ENCODE measurements at places on chromosomes 16 and 17. TPM values are rescaled to one million over a fixed set of nuclear protein-coding genes. Genes with fewer than 3 reads are reported as not detected.
A peak's percentile ranks its signal among the peaks of the same experiment; 100 is the strongest.

DNA sequence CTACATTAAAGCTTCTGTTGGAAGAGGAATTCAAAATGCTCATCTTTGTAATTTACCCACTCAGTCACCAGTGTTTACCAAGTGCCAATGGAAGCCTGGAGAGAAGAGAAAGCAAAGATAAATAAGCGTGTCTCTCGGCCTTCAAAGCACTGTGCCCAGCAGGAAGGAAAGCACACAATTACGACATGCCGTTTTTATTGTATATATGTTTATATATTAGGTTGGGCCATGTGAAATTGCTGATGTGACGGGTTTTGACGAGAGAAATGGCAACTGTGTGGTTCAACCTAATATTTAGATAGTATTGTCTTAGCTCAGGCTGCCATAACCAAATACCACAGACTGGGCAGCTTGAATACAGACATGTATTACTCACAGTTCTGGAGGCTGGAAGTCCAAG lies 79.3 kb upstream of the HSBP1 start:
- H3K4me1 ChIP-seq: peaks cover 4% of the 10 kb centered on the region
- no peak overlapping the region for H3K4me3 ChIP-seq
- no peak for DNase-seq

DNA sequence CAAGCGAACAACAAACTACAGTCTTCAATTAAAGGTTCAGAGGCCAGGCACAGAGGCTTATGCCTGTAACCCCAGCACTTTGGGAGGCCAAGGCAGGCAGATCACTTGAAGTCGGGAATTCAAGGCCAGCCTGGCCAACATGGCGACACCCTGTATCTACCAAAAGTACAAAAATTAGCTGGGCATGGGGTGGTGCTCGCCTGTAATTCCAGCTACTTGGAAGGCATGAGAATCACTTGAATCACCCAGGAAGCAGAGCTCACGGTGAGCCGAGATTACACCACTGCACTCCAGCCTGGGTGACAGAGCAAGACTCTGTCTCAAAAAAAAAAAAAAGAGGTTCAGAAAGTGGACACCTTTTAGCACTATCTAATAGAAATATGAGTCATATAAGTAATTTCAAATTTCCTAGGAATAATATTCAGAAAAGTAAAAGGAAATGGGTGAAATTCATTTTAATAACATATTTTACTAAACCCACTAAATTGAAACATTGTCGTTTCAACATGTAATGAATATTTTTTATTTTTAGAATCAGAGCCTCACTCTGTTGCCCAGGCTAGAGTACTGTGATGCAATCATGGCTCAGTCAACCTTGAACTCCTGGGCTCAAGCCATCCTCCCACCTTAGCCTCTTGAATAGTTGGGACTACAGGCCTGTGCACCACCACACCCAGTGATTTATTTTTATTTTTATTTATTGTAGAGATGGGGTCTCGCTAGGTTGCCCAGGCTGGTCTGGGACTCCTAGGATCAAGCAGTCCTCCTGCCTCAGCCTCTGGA lies 15.2 kb upstream of the MARCHF10 start:
- H3K27me3 ChIP-seq: no peaks in the 10 kb centered on the region
- no peak overlapping the region for H3K4me3 ChIP-seq
- H3K36me3 ChIP-seq: no peaks in the 10 kb centered on the region
- peaks cover 55% of the 10 kb centered on the region for H3K4me1 ChIP-seq
- no peak for DNase-seq

DNA sequence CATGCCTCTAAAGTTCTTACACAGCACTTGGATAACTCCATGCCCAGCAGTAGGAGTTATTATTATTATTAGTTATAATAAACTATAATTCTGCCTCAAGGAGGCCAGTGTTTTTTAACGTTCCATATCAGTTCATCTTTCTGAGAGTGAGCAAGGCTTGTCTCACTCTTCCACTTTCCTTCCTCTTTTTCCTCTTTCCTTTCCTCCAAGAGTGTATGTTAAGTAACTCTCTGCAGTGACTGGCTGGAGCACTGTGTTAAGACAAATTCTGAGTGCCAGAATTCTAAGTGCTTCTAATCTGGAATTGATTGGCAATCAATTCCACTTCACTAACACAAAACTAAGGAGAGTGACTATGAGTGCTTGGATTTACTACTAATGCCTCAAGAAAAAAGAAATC lies 16.4 kb downstream of the CLEC19A start:
- no peak overlapping the region for H3K27ac ChIP-seq
- H3K4me3 ChIP-seq: no peak overlapping the region
- no peaks in the 10 kb centered on the region for H3K36me3 ChIP-seq
- DNase-seq: no peak
- H3K27me3 ChIP-seq: peaks cover 12% of the 10 kb centered on the region

DNA sequence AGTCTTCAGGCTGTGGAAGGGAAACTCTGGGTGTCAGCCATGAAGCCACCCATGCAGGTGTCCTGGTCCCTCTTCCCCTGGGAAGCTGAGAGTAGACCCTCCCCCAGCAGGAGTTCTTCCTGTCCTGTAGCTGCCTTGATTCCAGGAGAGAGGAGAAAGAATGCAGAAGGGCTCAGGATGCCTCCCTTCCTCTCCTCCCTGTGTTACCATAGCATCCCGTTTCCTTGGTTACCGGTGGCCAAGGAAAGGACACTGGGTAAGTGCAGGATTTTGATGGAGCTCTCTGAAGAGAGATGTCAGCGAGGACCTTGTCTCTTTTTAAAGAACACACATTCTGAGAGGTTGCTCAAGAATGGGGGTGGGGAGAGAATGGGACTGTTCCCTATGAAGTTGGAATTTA lies 304.1 kb upstream of the N4BP1 start:
- H3K27ac ChIP-seq: no peak overlapping the region
- no peaks in the 10 kb centered on the region for H3K4me1 ChIP-seq
- no peaks in the 10 kb centered on the region for H3K36me3 ChIP-seq
- no peak overlapping the region for H3K4me3 ChIP-seq
- DNase-seq: no peak
- peaks cover 7% of the 10 kb centered on the region for H3K27me3 ChIP-seq

- no peak overlapping the region for H3K27ac ChIP-seq
- H3K4me3 ChIP-seq: no peak overlapping the region
- DNase-seq: no peak
- no peaks in the 10 kb centered on the region for H3K4me1 ChIP-seq
- peaks cover 19% of the 10 kb centered on the region for H3K27me3 ChIP-seq
- H3K36me3 ChIP-seq: no peaks in the 10 kb centered on the region
Observed at GRCh38 chr16:51409001-51409675, 258.1 kb upstream of the SALL1 start.

DNA sequence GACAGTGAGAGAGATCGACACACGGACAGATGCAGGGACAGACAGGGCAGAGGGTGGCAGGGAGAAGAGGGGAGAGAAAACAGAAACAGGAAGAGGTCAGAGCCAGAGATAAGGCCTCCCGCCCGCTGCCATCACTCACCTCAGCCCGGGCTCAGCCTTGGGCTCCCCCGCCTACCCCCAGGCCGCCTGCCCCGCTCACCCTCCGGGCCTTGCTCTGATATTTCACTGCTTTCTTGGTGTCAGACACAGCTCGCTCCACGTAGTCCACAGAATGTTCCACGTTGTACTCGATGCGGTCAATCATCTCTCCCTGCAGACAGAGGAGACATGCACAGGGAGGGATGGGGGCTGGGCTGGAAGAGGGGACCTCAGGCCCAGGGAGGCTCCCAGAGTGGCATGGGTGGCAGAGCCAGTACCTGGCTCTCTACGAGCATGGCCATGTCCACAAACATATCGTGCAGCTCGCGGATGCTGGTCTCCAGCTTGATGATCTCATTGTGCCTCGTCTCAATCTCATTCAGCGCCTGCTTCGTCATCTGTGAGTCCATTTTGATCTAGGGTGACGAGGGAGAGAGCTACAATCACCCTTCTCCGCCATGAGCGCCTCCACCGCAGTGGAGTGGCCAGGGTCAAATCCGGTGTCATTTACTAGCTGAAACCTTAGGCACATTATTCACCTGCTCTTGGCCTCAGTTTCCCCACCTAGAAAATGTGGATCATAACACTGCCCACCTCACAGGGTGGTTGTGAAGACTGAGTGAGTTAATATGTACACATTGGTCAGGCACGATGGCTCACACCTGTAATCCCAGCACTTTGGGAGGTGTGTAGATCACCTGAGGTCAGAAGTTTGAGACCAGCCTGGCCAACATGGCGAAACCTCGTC lies 8.2 kb downstream of the HSD3B7 start:
- H3K27me3 ChIP-seq: peaks cover 23% of the 10 kb centered on the region
- H3K27ac ChIP-seq: no peak overlapping the region
- no peak overlapping the region for H3K4me3 ChIP-seq

GRCh38 chr17:76492123-76492988 lies 8.9 kb downstream of the RHBDF2 start:
- DNase-seq: no peak
- peaks cover 1% of the 10 kb centered on the region for H3K36me3 ChIP-seq
- H3K4me3 ChIP-seq: no peak overlapping the region
- no peak overlapping the region for H3K27ac ChIP-seq
- peaks cover 16% of the 10 kb centered on the region for H3K4me1 ChIP-seq
- H3K27me3 ChIP-seq: peaks cover 3% of the 10 kb centered on the region

DNA sequence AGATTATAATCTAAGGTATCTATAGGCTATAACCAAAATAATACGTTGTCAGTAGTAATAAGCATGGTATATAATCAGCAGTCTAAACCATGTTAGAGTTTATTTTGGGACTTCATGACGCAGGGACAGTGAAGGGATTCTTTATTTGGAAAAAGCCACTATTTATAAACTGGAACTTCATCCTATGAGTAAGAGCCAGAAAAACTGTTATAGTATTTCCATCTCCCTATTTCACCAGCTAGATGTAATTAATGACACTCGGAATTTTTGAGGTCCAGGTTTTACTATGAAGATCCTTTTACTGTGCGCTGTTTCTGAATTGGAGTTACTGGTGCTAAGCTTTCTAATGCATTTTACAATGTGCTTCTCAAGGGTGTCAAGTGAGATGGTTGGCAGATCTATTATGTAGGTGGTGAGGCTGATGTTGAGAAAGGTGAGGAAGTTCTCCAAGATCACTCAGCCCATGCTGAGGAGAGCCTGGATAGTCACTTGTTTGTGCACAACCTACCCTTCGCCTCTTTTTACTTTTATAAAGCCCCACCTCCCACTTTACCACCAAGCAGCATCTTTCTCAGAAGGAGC lies 149.3 kb downstream of the MSI2 start:
- peaks cover 61% of the 10 kb centered on the region for H3K4me1 ChIP-seq
- no peak for DNase-seq

DNA sequence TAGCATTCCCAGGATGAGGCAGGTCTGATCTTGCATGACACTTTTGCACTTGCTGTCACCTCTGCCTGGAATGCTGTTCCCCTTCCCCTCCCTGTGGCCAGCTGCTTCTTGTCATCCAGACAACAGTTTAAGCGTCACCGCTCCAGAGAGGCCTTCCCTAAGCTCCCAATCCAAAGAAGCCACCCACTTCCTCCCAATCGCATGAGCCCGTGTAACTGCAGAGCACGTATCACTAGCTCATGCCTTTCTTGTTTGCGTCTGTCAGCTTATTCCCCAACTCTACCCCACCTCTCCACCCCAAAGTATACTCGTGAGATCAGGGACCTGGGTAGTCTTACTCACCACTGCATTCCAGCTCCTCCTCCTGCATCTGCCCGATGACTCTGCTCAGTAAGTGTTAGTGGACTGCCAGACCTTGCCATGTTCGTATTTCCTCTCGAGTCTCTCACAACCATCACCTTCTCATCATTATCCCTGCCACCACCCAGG lies 92.8 kb downstream of the GAS7 start:
- DNase-seq: no peak
- peak overlapping the region; percentile 9 for H3K4me3 ChIP-seq
- no peaks in the 10 kb centered on the region for H3K27me3 ChIP-seq
- H3K27ac ChIP-seq: peak overlapping the region; percentile 95
- no peaks in the 10 kb centered on the region for H3K36me3 ChIP-seq

DNA sequence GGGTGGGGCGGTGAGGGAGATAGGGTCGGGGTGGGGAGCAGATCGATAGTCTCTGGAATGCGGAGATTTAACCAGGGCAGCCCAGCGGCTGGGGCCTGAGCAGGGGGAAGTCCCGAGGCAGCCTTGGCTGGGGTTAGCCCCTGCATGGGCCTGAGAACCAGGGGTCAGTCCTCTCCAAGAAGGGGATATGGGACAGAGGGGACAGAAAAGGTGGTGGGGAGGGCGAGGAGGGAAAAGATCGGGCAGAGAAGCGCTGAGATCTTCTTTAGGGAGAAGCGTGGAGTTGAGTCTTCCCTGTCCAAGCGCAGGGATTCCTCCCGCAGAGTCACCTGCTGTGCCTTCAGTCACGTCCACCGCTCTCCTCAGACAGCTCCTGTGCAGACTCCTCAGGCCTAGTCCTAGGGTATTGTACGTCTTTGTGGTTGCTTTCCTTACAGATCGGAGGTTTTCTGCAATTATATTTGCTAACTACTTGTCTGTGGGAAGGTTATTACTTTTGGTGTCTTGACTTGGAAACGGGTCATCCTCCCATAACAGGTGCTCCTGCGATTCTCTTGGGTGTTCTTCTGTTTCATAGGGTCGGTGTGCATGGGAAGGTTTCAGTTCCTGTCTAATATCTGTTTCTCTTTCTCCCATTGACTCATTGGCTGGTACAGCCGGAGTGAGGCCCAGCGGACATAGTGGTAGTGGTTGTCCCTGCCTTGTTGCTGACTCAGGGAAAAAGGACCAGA lies 952 bp downstream of the CD300A start:
- no peak for DNase-seq
- no peaks in the 10 kb centered on the region for H3K4me1 ChIP-seq
- no peak overlapping the region for H3K27ac ChIP-seq
- H3K27me3 ChIP-seq: peaks cover 29% of the 10 kb centered on the region
- H3K36me3 ChIP-seq: no peaks in the 10 kb centered on the region

GRCh38 chr16:50246299-50247122 lies 19.8 kb upstream of the ADCY7 start:
- no peak overlapping the region for H3K27ac ChIP-seq
- peaks cover 5% of the 10 kb centered on the region for H3K27me3 ChIP-seq
- H3K4me1 ChIP-seq: peaks cover 11% of the 10 kb centered on the region

DNA sequence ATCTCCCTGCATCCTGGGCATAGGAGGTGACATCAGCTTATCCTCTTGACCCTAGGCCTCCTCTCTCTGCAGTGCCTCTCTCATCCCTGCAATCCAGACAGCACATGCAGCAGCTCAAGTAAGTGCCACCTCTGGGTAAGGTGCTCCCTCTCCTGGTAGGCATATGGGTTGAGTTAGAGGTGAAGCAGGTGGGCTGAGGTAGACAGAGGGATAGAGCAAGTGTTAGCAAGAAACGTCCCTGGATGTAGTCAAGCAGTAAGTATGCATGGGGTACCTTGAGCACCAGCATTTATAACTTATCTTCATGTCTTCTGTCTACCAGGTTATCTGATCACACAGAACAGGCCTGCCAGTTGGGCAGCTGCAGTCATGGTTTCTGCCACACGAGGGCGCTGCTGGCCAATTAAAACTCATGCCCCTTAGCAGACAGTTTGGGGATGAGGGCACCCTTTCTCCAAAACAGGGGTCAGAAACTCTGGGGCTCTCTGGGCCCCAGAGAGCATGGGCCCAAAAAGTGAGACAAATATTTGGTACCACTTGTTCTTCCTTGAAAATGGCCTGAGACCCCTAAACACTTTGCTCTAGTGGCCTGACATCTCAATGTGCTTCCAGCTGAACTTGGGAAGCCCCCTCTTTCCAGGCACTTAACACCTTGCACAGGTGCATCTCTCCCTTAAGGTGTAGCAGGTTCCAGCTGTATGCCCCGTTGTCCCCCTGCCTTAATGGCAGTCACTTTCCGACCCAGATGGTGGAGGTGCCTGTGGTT lies 59.8 kb downstream of the NEUROD2 start:
- DNase-seq: no peak
- no peak overlapping the region for H3K27ac ChIP-seq
- no peaks in the 10 kb centered on the region for H3K4me1 ChIP-seq
- H3K4me3 ChIP-seq: no peak overlapping the region

The TNFRSF13B gene
- total RNA-seq: not detected

Data from mesothelial cell of epicardium (in vitro differentiated cells).